ENCODE measurements at places on chromosomes 12 and 14.
A peak's percentile ranks its signal among the peaks of the same experiment; 100 is the strongest.

GRCh38 chr12:49632986-49633702, 9.8 kb downstream of the PRPF40B start:
- no peak for DNase-seq

GRCh38 chr12:124091835-124092234, 118.8 kb downstream of the ZNF664 start:
- DNase-seq: no peak

- DNase-seq: peak; percentile 82
These were observed 17.8 kb downstream of the CDK2AP1 start for GRCh38 chr12:123253641-123254459.

DNA sequence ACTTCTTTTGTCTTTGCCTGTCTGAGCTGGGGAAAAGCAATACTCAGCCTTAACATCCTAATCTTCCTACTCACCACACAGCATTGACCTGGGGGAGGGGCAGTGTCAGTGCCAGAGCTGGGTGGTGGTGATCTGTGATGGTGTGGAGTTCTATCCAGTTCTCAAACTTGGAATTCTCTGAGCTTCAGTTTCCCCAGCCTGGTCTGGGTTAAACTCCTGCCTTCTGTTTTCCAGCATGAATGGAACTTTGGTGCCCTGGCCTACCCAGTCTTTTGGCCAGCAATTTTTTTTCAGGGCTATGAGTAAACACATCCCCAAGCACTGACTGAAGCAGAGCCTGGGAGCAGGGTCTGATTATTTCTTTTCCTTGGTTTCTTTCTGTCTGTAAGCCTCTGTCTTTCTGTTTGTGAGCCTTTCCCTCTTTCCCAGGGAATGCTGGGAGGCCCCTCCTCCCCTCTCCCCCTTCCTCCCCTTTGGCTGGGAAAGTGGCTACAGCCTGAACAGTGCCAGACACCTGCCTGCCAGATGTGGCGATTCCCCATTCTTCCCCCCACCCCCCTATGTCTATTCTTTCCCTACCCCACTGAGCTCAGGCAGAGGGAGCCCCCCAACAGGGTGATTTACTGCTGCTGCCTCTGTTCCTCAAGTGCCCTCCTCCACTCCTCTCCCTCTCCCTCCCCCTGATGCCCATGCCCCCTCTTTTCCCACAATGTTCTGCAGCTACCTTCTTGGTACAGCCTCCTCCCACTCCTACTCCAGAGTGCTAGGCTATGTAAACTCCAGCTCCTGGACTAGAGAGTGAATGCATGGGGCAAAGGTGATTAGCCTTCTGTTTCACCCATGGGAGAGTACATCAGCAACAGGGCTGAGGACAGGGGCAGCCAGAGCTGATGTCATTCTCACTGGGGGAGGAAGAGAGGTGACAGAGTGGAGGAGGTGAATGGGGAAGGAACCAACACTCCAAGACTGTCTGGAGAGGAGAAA, 11.1 kb downstream of the GPR84 start:
- DNase-seq: peak; percentile 56

DNA sequence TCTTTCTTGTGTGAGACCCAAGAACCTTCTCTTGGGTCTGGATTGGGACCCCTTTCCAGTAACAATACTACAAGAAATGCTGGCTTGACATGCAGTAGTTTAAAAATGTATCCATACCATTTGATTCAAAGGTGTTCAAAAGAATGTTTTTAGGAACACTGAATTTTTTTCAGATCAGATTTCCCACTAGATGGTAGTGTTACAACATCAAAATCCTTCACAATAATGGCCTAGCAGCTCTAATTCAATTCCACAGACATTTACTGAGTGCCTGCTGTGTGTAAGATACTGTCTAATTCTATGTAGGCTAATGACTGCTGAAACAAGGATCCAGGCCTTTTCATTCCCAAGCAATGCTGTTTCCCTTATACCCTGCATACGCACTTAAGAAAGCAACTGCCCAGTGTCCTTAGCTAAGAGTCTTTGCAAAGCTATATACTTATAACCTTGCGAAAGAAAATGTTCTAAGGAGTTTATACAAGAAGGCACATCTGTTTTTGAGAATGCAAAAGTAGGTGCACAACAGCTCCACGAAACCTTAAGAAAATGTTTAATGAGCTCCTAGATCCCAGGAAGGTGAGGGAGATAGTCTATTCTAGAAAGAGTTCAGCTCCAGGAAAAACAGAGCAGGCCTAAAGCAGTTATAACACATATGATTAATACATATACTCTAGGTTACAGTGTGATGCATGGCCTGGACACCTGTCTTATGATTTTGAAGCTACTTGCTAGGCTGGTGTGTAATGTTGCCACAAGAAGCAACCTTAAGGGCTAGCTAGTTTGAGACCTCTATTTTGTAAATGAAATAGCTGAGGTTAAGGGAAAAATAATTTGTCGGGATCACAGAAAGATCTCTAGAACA, 50.9 kb upstream of the PKP2 start:
- peak; percentile 59 for DNase-seq

GRCh38 chr12:52648012-52648550, 3.9 kb downstream of the KRT2 start:
- no peak for DNase-seq

- DNase-seq: peak; percentile 72
These were observed 17.7 kb downstream of the NGDN start for GRCh38 chr14:23487216-23487615.

DNA sequence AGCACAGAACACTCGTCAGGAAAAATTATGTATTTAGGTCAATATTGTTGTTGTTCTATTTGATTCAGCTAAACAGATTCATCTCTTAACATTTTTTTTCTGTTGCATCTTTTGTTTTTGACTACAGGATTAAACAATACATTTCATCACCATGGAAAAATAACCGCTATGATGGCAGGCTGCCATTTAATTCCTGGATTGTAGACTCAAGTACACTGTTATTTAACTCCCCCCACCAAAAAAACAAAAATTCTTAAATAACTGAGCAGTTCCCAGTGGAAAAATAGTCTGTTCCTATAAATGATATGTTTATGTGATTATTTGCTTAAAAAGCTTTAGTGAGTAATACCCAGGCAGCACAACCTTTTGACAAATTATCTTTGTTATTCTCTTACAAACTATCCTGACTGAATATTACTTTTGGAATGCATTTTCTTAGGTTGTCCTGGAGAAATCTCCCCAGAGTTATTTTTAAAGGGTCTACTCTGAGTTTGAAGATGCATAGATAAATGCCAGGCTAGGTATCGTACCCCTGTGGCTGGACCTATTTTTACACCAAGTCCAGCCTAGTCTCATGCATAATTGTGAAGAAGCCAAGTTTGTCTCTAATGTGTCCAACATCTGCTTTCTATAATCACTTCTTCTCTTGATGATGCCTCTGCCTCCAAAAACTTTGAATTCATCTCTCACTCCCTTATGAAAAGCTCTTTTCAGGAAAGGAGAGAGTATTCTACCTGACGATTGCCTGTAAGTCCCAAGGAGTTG, 3.7 kb downstream of the KERA start:
- DNase-seq: no peak

- DNase-seq: no peak
These were observed 79.8 kb upstream of the C12orf71 start for GRCh38 chr12:27162229-27162537.

- no peak for DNase-seq
These were observed 179.8 kb upstream of the DYRK2 start for GRCh38 chr12:67468549-67469245.

- no peak for DNase-seq
These were observed 3.0 kb downstream of the SELPLG start for GRCh38 chr12:108630481-108631207.

- no peak for DNase-seq
These were observed 65.9 kb downstream of the PTPN21 start for GRCh38 chr14:88488897-88489296.

DNA sequence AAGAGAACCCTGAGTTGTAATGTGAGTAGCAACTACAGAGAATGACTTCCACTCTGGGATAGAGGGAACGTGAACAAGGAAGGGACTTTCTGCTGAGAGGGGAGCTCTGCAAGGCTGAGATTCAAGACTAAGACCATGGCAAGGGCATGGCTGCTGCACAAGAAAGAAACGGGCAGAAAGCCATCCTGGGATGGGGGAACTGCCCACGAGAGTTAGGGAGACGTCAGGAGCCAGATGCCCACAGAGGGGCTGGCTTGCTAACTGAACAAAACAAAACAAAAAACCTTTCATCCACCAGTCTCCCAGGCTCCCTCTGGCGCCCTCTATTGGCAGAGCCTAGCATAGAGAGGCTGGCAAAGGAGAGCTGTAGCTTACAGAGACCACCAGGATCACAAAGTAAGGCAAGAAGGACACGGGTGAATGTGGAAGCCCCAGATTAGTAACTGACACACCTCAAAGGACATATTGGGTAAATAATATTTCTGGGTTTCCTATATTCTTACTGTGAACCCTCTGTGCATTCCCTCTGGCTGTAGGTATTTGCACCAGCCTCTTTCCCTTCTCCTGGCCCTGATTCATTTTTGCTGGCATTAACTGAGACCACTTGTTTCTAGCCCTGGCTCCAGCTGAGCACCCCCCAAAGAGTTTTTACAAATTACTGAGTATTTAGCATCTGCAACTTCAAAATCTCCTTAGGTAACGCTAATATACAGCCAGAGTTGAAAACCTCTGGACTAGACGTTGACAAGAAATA, 338.3 kb downstream of the EMP1 start:
- peak; percentile 79 for DNase-seq

GRCh38 chr12:96398424-96399119, 1.7 kb downstream of the CDK17 start:
- DNase-seq: peak; percentile 52

- DNase-seq: no peak
These were observed 275.4 kb downstream of the TRHDE start for GRCh38 chr12:72547573-72547972.

GRCh38 chr12:49198431-49199155, 9.7 kb upstream of the TUBA1A start:
- peak; percentile 86 for DNase-seq

DNA sequence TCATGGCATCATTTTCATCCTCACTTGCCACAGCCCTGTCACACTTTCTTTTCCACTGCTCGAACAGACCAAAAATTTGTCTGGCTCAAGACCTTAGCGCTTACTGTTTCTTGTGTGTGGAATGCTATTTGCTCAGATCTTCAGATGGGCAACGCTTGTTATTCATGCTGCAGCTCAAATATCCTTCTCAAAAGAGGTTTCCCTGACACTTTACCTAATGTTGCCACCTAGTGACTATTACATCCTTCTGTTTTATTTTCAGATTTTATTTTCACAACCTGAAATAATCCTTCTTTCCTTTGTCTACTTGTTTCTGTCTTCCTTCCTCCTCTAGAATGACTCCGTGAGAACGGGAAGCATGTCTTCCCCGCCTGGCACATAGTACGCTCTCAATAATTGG, 5.6 kb downstream of the FBXO33 start:
- peak; percentile 44 for DNase-seq

- no peak for DNase-seq
These were observed 52.3 kb upstream of the RFLNA start for GRCh38 chr12:124242529-124243065.

- no peak for DNase-seq
These were observed 615 bp upstream of the ASB8 start for GRCh38 chr12:48157889-48158370.

DNA sequence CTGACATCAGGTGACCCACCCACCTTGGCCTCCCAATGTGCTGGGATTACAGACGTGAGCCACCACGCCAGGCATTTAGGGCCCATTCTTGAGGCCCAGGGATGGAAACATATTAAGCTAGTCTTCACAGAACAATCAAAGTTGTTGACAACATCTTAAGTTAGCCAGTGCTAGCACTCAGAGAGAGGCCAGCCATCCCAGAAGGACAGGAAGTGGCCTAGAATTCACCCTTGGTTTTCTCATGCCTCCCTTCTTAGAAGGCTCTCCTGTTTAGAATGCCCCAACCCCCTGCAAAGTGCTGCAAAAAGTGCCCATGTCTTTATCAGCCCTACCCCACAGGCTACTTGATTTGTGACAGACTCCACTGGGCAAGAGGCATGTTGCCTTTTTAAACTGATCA, 12.1 kb upstream of the OR6J1 start:
- DNase-seq: no peak

- DNase-seq: no peak
These were observed 65.1 kb upstream of the NCOR2 start for GRCh38 chr12:124632519-124632984.

DNA sequence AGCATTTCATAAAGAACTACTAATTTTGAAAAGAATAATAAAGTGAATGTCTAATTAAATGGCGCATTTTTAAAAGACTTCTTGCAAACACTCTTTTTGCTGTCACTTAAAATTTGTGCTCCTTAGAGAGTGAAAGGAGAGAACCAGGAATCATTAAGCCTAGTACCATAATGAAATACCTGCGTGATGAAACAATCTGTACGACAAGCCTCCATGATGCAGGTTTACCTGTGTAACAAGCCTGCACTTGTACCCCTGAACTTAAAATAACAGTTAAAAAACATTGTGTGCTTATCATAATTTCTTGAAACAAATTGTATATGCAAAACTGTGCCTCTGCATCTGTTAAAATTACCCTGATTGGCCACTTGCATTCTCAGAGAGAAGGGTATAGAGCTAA, 108.1 kb downstream of the MGAT4C start:
- no peak for DNase-seq

DNA sequence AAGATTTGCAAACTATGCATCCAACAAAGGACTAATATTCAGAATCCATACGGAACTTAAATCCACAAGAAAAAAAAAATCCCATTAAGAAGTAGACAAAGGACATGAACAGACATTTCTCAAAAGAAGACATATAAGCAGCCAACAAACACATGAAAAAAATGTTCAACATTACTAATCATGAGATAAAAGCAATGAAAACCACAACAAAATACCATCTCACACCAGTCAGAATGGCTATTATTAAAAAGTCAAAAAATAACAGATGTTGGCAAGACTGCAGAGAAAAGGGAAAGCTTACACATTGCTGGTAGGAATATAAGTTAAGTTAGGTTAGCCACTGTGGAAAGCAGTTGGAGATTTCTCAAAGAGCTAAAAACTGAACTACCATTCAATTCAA, 16.2 kb downstream of the CDK17 start:
- no peak for DNase-seq

DNA sequence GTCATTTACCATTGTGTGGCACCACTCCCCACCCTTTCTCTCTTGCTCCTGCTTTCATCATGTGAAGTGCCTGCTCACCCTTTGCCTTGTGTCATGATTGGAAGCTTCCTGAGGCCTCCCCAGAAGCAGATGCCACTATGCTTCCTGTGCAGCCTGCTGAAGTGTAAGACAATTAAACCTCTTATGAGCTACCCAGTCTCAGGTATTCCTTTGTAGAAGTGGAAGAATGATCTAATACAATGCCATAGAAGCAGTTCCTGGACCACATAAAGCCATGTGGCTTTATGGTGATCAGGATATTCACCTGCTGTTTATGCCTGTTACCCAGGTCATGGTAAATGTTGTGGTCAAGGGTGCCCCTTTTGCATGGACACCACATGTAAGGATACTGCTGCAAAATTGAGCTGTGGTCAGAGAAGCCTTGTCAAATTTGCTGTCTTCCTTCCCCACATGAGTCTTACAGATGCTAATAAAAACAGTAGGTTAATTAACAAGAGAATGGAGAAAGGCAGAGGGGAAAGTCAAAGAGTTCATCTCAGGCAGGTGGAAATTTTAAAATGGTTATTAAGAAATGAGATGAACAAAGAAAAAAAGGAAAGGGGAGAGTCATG, 112.8 kb upstream of the IFNG-AS1 start:
- no peak for DNase-seq

- DNase-seq: no peak
These were observed 3.8 kb downstream of the ENDOU start for GRCh38 chr12:47721431-47721973.

- no peak for DNase-seq
These were observed 55.9 kb downstream of the FERMT2 start for GRCh38 chr14:52895000-52895399.
